ENCODE measurements at places on chromosomes 4 and X.

GRCh38 chr4:40473578-40474388, 138.7 kb downstream of the CHRNA9 start:
- no peak for DNase-seq

DNA sequence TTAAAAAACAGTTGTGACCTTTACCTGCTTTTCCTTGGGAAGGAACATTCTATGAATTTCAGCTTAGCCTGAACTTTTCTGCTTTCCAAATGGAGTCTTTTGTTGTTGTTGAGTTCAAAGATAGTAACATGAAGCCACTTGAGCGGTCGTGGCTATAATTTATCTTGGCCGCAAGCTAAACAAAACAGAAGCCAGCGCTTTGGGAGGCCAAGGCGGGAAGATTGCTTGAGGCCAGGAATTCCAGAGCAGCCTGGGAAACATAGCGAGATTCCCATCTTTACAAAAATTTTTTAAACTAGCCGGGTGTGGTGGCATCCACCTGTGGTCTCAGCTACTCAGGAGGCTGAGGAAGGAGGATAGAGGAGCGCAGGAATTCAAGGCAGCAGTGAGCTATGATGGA, 29.9 kb downstream of the TKTL1 start:
- no peak for DNase-seq

- no peak for DNase-seq
These were observed 88.5 kb upstream of the LCORL start for GRCh38 chr4:18110099-18110498.

GRCh38 chr4:60809486-60809800, 390.7 kb upstream of the ADGRL3 start:
- no peak for DNase-seq

GRCh38 chr4:37682701-37683401, 3.3 kb downstream of the RELL1 start:
- DNase-seq: no peak

- DNase-seq: no peak
These were observed 105.5 kb upstream of the OTUD4 start for GRCh38 chr4:145285928-145286327.

DNA sequence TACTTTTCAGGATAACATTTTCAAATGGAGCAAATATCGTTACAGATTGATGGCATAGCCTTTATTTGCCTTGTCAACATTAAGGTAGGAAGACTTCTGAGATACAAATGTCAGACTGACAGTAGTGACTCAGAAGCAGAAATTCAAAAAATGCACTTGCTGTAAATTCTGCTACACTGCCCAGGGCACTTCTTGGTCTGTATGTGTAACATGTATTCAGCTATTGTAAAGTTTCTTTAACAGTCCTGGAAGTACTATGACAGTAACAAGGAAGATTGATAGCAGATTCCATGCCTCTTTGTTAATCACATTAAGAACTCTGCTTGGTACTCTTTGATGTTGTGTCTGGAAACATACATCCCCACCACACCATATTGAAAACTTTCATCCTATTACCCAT, 69.6 kb upstream of the PCDH18 start:
- no peak for DNase-seq

DNA sequence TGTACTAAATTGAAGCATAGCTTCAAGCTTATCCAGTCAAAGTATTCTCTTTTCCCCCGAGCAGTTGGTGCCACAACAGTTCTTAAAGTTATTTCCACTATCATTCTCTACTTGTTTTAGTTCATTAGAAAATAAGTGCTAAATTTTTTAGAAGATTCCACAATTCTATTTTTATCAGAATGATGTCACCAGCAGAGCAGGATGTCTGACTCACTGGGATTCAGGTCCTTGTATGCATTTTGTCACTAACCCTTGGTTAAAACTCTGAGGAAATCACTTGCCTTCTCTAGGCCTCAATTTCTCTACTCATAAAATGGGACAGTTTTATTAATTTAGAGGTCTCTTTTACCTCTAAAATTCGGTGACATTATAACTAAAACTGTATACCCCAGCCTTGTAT, 3.4 kb downstream of the DDX53 start:
- no peak for DNase-seq

- no peak for DNase-seq
These were observed 1.7 kb upstream of the DCTD start for GRCh38 chr4:182918791-182919302.

DNA sequence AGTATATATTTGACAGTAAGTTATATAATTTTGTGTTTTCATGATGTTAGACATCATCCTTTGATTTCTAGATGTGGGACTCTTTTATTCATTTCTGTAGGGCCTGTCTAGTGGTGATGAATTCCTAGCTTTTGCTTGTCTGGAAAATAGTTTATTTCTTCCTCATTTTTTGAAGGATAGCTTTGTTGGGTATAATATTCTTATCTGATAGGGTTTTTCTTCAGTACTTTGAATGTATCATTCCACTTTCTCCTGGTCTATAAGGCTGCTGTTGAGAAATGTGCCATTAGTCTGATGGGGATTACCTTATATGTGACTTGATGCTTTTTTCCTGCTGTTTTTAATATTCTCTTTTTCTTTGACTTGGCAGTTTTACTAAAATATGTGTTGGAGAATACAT, 1104.5 kb downstream of the FAT4 start:
- no peak for DNase-seq

DNA sequence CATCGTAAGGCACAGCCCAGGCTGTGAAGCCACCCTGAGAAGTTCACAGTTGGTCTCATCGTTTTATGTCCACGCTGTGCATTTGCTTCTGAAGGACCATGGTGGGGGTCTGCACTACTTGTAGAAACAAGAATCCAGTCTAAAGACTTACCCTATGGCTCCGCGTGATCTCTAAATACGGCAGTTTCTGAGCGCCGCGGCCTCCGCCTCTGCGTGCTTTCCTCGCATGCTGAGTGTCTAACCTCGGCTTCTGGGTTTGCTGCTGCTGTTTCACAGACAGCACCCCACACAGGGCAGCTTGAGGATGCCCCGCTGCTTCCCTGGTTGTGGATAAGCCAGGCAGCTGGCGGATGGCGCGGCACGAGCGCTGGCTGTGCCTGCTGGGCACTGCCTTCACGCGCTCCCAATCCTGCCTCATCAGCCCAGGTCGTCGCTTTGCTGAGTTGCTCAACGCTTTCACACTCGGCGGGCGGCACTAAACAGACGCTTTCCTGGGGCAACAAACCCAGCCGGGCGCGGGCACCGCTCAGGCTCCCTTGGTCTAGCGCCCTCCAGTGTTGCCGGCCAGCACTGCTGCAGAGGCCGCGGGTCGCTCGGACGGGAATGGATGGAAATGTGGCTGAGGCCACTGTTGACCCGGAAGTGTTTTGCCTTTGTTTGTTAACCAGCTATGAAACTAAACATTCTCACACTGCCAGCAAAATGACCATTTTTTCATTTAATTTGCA, 39.2 kb downstream of the FGFRL1 start:
- DNase-seq: no peak

DNA sequence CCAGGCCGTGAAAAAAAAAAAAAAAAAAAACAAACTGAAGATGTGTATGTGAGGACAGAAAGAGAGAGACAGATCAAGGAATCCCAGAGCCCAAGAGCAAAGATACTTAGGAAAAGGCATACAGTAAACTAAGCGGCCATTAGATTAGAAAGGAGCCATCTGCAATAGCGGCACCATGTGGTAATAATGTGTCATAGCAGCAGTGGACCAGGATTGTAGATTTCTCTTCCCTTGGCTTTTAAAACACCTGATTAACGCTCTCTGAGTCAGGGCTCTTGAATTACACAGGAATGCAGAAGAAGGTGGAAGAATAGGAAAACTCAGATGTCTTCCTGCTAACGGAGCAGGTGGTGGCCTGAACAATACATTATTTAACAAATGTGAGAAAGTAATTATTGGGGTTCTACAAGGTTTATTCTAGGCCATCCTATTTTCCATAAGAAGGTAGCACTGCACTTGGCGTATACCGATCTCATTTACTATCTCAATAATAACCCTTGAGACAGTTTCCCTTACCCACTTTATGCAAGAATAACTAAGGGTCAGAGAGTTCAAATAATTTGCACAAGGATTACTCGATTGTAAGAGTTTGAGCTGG, 182.7 kb downstream of the KCNIP4 start:
- DNase-seq: no peak

DNA sequence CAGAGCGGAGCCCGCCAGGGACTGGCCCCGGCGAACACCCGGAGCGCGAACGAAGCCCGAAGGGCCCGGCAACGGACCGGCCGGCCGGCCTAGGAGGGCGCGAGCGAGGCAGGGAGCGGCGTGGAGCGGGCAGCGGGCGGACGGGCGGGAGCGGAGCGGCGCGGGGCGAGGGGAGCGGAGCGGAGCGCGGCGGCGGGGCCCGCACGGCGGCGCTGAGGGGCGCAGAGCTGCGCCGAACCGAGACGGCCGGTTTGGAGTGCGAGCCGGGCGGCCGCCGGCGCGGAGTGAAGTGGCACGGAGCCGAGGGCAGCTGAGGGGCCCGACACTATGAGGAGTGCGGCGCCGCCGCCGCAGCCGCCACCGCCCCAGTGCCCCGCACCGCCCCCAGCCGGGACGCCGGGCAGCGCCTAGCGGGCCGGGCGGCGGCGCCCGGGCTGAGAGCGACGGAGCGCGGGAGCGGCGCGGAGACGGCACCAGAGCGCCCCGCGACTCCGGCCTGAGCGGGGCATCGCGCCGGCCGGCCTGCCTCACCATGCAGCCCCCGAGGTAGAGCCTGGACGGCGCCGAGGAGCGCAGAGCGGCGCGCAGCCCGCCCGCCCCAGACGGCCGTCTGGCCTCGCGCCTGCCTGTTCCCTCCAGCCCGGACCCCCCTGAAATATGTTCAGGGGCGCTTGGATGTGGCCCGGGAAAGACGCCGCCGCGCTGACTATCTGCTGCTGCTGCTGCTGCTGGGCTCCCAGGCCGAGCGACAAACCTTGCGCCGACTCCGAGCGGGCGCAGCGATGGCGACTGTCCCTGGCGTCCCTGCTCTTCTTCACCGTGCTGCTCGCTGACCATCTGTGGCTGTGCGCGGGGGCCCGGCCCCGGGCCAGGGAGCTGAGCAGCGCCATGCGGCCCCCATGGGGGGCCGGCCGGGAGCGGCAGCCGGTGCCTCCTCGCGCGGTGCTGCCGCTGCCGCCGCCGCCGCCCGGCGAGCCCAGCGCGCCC, 793 bp downstream of the NALF2 start:
- no peak for DNase-seq

DNA sequence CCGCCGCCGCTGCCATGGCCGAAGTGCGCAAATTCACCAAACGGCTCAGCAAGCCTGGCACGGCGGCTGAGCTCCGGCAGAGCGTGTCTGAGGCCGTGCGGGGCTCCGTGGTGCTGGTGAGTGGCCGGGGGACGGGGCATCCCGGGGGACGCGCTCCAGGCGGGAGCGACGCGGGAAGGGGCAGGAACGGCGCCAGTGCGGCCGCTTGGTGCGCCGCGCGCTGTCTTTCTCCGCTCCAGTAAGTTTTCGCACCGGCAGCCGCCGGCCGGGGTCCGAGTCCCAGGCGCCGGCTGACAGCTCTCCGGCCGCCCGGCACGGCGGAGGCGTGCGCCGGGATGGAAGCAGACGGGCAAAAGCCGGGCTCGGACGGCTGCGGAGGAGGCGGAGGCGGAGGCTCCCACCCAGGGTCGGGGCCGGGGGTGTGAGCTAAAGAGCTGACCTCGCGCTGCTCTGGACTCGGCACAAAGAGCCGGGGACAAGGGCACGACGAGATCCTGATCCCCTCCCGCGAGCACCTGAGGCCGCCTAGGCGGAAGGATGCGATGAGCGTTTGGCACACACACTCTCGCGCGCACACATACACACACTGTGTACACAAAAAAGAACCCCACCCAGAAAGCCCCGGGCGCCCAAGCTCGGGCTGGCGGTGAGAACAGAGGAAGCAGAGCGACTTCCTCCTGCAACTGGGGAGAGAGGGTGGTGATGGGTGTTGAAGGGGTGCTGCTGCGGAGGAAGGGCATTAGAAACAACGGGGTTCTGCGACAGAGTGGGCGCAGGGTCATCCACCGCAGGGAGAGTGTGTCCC, 545 bp downstream of the DOCK11 start:
- DNase-seq: peak; percentile 50

GRCh38 chr4:314296-314903, 9.1 kb upstream of the ZNF732 start:
- DNase-seq: no peak

- no peak for DNase-seq
These were observed 8.7 kb downstream of the MSX1 start for GRCh38 chr4:4868040-4868757.

DNA sequence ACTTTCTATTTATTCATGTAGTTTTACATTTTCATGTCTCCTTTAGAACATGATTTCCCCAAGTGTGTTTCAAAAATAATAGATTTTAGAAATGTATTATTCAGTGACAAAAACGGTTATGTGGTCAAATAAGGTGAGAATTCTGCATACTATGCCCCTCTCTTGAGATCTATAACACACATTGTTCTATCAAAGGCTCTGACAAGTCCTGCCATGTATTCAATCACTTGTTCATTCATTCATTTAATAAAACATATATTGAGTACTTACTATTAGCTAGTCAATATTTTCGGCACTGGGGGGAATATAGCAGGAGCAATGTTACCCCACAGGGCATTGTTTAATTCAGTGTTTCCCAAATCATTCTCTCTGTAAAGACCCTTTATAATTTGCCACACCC, 58.4 kb upstream of the FGF13 start:
- DNase-seq: no peak

DNA sequence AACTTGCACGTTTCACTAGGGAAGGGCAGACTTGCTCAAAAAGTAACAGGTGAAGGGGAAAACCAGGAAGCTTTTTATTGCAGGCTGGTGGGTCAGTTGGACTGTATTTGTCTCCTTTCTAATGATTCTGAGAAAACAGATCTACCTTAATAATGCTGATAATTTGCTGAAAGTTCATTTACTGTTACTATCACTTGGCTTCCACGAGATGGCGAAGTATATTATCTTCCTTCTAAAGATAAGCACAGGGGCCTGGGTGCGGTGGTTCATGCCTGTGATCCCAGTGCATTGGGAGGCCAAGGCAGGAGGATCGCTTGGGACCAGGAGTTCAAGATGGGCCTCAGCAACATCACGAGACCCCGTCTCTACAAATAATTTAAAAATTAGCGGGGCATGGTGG, 16.4 kb downstream of the CCKAR start:
- no peak for DNase-seq

DNA sequence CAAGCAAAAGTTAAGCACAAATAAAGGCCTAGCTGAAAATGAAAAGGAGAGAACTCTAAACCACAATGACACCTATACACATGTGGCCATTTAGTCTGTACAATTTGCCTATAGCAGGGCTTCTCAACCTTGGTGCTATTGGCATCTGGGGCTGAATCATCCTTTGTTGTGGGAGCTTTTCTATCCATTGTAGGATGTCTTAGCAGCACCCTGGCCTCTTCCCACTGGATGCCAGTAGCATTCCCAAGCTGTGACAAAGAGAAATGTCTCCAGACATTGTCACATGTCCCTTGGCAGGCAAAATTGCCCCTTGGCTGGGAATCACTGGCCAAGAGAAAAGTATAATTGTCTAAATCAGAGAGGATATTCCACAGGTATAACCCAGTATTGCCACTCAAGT, 13.5 kb upstream of the PRPS2 start:
- no peak for DNase-seq
